ENCODE measurements at places on chromosomes 5 and 9. TPM values are rescaled to one million over a fixed set of nuclear protein-coding genes. Genes with fewer than 3 reads are reported as not detected.

The TAF11L13 gene
- not detected for total RNA-seq

The LCN9 gene
- not detected for total RNA-seq

The HRH2 gene
- total RNA-seq = 0.32 TPM

The NDFIP1 gene
- 54.8 TPM for total RNA-seq

The CLIC3 gene
- total RNA-seq = 11.0 TPM

The THBS4 gene
- 0.22 TPM for total RNA-seq

The OR1Q1 gene
- not detected for total RNA-seq

The FGF18 gene
- total RNA-seq = not detected

The ZNF367 gene
- 18.5 TPM for total RNA-seq

The SETD9 gene
- 10.4 TPM for total RNA-seq

The PCDH12 gene
- not detected for total RNA-seq

The NUDT12 gene
- 4.5 TPM for total RNA-seq

The GABRA6 gene
- total RNA-seq = not detected

The FOXD4L3 gene
- total RNA-seq = not detected

The ZFP2 gene
- not detected for total RNA-seq

The ANKRD31 gene
- total RNA-seq = 0.02 TPM

The GABRA1 gene
- not detected for total RNA-seq

The IL33 gene
- 3.9 TPM for total RNA-seq

The FOXB2 gene
- not detected for total RNA-seq

The PCDHGB6 gene
- total RNA-seq = not detected

Measured in M059J (cell line).